NCI-H446 (cell line): ENCODE measurements at places on chromosomes 7 and 10.
A peak's percentile ranks its signal among the peaks of the same experiment; 100 is the strongest.

- DNase-seq = no peak
These were observed 40.3 kb upstream of the RELN start for GRCh38 chr7:104029765-104030164.

DNA sequence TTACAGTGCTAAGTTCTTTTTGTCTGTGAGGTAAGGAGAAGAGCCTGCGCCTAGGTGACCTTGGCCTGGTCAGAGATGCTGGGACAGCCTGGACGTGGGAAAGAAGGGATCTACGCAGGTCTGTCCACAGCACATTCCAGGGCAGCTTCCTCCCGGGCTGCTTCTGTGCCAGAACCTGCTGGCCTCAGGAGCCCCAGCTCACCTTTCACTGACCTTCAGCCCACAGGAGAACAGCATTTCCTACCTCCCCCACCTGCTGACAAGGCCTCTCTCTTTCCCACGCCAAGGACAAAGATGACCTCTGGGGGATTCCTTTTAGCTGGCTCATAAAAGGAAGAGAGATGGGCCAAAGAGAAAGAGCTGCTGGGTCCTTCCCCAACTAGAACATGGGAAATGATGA is 260.6 kb downstream of the KCNMA1 start:
- DNase-seq = no peak

GRCh38 chr10:29409241-29410054 is 120.6 kb downstream of the LYZL1 start:
- peak; percentile 15 for DNase-seq

- DNase-seq = no peak
These were observed 66.4 kb downstream of the MYOF start for GRCh38 chr10:93415693-93416092.

- no peak for DNase-seq
These were observed 25.7 kb downstream of the GPR22 start for GRCh38 chr7:107495516-107495915.

DNA sequence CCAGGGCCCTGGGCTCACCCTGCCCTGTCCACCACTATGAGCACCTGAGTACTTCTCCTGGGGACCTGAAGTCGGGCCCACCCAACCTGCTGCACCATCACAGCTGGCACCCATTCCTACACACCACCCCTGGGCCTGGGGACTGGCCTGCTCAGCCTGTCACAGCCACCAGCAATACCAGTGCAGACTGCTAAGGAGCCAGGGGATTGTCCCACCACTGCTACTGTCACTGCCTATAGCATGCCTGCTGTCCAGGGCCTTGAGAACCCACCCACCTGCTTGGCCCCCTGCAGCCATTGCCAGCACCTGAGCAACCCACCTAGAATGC is 624.8 kb upstream of the FOXK1 start:
- no peak for DNase-seq

GRCh38 chr10:34906067-34906965 is 91.2 kb upstream of the PARD3 start:
- no peak for DNase-seq

DNA sequence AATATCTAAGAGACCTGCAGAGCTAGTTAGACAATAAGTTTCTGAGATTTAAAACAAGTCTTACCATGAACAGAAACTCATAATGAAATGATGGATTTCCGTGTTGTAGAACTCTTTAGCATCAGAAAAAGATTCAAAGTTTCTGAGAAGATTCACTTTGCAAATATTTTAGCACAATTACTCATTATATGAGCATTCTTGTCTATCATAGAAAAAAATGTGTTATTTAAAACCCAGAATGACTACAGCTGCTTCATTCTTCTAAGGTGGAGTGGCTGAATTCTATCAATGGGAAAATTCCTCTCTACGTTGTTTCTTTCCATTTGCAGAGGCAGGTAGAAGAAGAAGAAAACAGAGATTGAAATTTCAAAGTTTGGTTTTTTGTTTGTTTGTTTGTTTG is 21.0 kb upstream of the RALA start:
- DNase-seq = no peak
